ENCODE measurements at places on chromosomes 2 and 18. TPM values are rescaled to one million over a fixed set of nuclear protein-coding genes. Genes with fewer than 3 reads are reported as not detected.

GPR39 gene
- total RNA-seq, result not detected

CHRNA1 gene
- total RNA-seq, result not detected

BOLA3 gene
- total RNA-seq, result 69.3 TPM

CKAP2L gene
- total RNA-seq, result 43.2 TPM

PTPN4 gene
- total RNA-seq, result 69.2 TPM

COL6A3 gene
- total RNA-seq, result 0.80 TPM

HAUS1 gene
- total RNA-seq, result 58.1 TPM

Measured in T-helper 2 cell treated with Interferon-gamma antibody and Interleukin-4, amounts not matched to agents 100 ng/mL and 5 ng/mL, for 36 hours (primary cell).